Kidney glomerular epithelial cell (primary cell): ENCODE measurements at places on chromosomes 4 and X.

DNA sequence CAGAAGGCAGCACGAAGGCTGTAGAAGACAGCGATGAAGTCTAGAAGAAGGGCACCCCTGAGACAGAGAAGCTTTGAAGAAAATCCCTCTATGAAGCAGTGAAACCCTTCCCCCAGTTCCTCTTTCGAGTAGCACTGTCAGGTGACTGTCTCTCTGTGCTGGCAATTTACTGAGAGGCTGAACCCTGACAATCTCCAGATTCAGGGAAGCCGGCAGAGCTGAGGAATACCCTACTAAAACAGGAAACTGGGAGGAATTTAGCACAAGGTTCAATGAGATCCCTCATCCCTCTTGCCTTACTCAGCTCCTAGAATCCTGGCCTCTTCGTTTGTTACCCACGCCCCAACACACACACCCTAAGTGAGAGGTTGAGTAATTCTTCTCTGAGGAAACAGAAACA lies 239.7 kb upstream of the NOCT start:
- no peak for DNase-seq

GRCh38 chr4:2828758-2829181 lies 14.9 kb upstream of the ADD1 start:
- no peak for DNase-seq

DNA sequence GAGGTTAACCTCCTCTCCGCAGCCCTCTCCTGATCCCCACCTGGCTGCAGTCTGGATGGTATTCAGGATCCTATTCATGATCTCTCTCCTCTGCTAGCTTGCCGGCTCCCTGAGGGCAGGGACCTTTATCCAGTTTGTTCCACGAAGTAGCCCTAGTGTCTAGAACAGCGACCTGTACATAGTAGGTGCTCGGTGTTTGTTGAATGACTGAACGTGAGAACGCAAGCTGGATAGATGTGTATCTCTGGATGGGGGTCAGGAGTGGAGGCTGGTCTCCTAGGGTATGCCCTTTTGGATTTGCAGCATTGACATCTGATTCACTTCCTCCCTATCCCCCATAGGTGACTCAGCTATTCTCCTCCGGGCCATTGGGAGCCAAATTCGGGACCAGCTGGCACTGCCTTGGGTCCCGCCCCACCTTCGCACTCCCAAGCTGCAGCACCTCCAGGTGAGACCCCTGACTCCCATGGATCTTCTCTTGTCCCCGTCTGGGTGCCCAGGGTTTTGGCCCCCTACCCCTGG lies 7.3 kb downstream of the CCDC22 start:
- DNase-seq, result no peak

GRCh38 chrX:101986586-101986985 lies 54.8 kb upstream of the ZMAT1 start:
- no peak for DNase-seq

- DNase-seq, result peak; percentile 69
Measured at GRCh38 chr4:83285055-83285407, 433 bp upstream of the COQ2 start.

GRCh38 chr4:12852338-12853307 lies 631.5 kb downstream of the RAB28 start:
- DNase-seq, result peak; percentile 84

DNA sequence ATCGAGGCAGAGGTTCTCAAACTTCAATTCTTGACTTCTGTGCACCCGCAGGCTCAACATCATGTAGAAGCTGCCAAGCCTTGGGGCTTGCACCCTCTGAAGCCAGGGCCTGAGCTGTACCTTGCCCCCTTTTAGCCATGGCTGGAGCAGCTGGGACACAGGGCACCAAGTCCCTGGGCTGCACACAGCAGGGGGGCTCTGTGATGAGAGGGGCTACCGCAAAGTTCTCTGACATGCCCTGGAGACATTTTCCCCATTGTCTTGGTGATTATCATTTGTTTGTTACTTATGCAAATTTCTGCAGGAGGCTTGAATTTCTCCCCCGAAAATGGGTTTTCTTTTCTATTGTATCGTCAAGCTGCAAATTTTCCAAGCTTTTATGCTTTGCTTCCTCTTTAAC lies 4.9 kb upstream of the MAGEB17 start:
- DNase-seq, result no peak

- no peak for DNase-seq
Measured at GRCh38 chrX:132023896-132024386, 839 bp downstream of the STK26 start.

DNA sequence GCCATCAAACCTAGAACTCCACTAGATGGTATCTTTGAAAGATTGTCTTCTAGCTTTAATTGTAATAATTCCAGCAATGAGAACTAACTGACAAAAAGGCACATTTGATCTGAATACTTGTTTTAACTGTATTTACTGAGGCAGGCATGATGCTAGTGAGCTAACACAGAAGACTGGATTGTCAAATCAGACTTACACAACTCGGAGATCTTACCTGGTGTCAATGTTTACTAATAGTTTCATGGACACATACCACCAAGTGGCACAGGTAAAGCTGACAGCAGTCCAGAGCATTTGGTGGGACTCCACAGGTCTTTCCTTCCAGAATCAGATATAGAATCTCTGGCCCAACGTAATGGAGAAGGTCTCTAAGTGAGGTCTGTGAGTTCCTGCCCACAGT lies 229.9 kb upstream of the BOD1L1 start:
- DNase-seq, result no peak

GRCh38 chr4:163808011-163808410 lies 313.5 kb downstream of the TMA16 start:
- peak; percentile 70 for DNase-seq
